ENCODE measurements at places on chromosomes 5 and 9. TPM values are rescaled to one million over a fixed set of nuclear protein-coding genes. Genes with fewer than 3 reads are reported as not detected.

ITGA2 gene
- polyA plus RNA-seq, result 1.3 TPM

C5orf46 gene
- polyA plus RNA-seq, result 6.3 TPM

ADGRD2 gene
- 0.03 TPM for polyA plus RNA-seq

ANKDD1B gene
- 0.04 TPM for polyA plus RNA-seq

LHX6 gene
- 7.3 TPM for polyA plus RNA-seq

AK6 gene
- polyA plus RNA-seq, result 65.6 TPM

CTXN3 gene
- polyA plus RNA-seq, result not detected

CDKN2B-AS1 gene
- polyA plus RNA-seq, result not detected

SLC34A1 gene
- not detected for polyA plus RNA-seq

C1QTNF2 gene
- 1.5 TPM for polyA plus RNA-seq

HK3 gene
- polyA plus RNA-seq, result 4.5 TPM

ARL10 gene
- 1.5 TPM for polyA plus RNA-seq

STPG3 gene
- 0.44 TPM for polyA plus RNA-seq

DHFR gene
- 4.1 TPM for polyA plus RNA-seq

CCNI2 gene
- 0.01 TPM for polyA plus RNA-seq

BNIP1 gene
- polyA plus RNA-seq, result 15.9 TPM

GLE1 gene
- 12.4 TPM for polyA plus RNA-seq

RASGRF2 gene
- 8.6 TPM for polyA plus RNA-seq
